ENCODE measurements at places on chromosomes 16 and 17.

DNA sequence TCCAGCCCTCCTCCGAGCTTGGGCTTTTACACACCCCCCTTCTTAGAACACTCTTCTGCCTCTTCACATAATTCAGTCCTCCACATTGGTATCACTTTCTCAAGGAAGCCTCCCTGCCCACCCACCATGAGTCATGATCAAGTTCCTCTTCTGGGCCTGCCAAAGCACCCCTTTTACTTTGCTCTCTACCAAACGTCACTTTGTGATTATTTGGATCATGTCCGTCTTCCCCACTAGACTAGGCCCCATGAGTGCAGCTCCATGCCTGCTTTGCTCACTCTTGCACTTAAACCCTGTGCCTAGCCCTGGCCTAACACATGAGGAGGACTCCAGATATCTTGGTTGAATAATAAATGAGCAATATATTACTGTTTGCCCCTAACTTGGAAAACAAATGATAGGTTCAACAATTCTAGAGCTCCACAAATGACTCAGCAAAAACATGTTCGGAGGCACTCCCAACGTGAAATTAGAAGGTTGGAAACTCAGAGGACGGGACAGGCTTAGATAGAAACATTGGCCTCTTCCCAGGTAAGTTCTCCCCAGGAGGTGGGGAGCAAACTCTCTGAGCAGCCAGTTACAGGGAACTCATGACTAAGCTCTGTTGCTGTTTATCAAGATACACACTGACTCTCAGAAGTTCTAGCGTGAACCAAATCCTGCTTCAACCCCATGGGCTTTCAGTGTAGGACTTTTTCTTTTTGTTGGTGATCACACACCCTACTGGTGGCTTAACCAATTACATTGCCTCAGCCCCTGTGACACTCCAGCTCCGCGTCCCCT is 28.3 kb downstream of the G6PC1 start:
- DNase-seq, result peak; percentile 78

DNA sequence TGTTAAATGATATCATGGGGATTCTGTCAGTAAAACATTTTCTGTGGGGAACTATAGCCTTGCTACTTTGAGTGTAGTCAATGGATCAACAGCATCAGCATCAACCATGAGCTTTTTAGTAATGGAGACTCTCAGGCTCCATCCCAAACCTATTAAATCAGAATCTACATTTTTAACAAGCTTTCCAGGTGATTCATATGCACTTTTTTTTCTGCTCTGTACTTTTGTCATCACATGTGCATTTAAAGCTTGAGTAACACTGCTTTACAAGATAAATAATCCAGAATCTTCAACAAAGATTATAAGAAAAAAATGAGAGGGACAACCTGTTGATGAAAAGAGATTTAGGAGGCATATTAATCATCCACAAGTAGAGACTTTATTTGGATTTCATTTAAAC is 23.5 kb downstream of the NUP93 start:
- no peak for DNase-seq

DNA sequence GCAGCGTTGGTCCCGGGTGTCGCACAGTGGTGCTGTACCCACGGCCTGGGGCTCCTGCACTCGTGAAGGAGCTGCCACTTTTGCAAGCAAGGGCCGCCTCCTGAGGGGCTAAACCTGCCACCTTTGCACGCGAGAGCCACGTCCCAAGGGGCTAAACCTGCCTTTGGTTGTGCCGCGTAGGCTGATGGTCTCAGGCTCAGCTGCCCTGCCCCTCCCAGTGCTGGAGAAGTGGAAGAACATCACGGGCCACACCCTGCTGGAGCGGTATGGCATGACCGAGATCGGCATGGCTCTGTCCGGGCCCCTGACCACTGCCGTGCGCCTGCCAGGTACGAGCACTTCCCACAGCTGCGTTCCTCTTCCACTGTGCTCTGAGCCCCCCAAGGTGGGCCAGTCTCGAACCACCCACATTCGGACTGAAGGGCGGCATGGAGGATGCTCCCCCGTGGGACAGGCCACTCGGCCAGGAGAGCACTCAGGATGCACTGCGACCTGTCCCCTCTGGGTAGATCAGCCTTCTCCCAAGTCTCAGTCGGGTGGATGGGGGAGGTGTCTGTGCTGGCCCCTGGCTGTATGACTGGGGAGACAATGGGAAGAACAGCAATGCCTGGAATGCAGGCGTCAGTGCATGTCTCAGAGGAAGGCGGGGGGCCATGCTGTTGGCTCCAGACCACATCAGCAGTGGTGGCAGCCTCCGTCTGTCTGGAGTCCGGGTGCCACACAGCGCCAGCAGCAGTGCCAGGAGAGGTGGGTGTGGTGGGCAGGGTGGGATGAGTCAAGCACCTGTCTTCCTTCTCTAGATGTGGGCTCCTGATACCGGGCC is 20.7 kb downstream of the ACSF3 start:
- no peak for DNase-seq

- DNase-seq, result no peak
Measured at GRCh38 chr16:14131774-14132695, 60.9 kb downstream of the MRTFB start.

GRCh38 chr17:77256710-77257109 is 115.9 kb downstream of the SEC14L1 start:
- no peak for DNase-seq

DNA sequence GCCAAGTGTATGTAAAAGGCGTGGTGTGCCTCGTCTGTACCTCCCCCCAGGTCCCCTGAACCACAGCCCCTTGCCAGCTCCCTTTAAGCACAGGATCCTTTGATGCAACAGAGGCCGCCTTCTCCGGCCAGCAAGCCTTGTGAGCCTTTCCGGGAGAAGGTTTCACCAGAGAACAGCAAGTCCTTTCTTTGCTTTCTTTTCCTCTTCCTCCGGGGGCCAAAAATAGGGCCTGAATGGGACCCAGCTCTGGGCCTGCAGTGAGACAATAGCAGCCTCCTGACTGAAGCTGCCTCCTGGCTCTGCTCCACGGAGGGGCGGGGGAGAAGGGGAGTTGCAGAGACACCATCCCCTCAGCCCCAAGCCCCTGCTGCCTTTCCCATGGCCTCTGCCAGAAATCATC is 9.0 kb downstream of the ADGRG1 start:
- no peak for DNase-seq

- no peak for DNase-seq
Measured at GRCh38 chr16:71188956-71189712, 41.4 kb downstream of the HYDIN start.

- DNase-seq, result no peak
Measured at GRCh38 chr16:78184238-78185183, 85.1 kb downstream of the WWOX start.

DNA sequence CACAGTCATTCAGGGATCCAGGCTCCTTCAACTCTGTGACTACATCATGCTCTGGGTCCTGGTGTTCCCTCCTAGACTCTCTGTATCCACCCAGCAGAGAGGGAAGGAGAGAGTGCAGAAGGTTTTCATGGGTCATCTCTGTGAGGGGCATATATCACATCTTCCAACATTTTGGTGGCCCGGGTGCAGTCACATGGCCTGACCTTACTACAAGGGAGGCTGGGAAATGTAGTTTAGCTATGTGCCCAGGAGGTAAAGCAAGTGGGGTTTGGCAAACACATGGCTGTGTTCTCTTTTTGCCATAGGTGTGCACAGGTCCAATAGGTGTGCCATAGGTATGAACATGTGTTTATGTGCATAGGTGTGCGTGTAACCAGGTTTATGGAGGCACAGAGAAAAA is 222.2 kb upstream of the EEF2KMT start:
- DNase-seq, result no peak

DNA sequence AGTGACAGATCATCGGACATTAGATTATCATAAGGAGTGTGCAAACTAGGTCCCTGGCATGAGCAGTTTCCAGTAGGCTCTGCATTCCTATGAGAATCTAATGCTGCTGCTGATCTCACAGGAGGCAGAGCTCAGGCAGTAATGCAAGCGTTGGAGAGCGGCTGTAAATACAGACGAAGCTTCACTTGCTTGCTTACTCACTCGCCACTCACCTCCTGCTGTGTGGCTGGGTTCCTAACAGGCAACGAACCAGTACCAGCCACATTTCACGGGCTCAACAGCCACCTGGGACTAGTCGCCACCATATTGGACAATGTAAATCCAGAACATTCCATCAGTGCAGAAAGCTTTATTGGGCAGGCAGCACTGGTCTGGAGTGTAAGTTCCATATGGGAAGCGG is 7.7 kb downstream of the JPH3 start:
- no peak for DNase-seq

DNA sequence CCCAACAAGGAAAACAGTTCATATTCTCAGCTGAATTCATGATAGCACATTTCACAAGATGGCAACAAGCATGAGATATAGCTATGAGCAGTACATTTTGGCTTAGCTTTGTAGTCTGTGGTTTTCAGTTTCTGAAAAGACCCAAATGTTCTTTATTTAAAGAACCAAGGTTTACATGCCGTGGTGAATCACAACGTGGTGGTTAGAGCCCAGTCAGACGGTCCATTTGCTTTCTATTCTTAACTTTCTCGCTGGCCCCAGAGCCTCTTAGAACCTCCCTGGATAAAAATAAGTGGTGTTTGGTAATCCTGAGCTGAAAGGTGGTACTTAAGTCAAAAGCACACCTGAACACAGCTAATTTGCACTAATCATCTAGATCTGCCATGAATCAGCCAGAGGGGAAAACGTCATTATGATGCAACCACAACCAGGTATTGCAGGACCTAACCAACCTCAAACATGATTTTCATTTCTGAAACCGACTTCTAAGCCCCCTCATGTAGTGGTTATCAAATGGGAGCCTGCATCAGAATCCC is 18.6 kb upstream of the HAPSTR1 start:
- DNase-seq, result no peak

- no peak for DNase-seq
Measured at GRCh38 chr17:8360751-8361150, 15.8 kb downstream of the KRABD2 start.

GRCh38 chr17:80558046-80558445 is 13.4 kb downstream of the RPTOR start:
- DNase-seq, result no peak

DNA sequence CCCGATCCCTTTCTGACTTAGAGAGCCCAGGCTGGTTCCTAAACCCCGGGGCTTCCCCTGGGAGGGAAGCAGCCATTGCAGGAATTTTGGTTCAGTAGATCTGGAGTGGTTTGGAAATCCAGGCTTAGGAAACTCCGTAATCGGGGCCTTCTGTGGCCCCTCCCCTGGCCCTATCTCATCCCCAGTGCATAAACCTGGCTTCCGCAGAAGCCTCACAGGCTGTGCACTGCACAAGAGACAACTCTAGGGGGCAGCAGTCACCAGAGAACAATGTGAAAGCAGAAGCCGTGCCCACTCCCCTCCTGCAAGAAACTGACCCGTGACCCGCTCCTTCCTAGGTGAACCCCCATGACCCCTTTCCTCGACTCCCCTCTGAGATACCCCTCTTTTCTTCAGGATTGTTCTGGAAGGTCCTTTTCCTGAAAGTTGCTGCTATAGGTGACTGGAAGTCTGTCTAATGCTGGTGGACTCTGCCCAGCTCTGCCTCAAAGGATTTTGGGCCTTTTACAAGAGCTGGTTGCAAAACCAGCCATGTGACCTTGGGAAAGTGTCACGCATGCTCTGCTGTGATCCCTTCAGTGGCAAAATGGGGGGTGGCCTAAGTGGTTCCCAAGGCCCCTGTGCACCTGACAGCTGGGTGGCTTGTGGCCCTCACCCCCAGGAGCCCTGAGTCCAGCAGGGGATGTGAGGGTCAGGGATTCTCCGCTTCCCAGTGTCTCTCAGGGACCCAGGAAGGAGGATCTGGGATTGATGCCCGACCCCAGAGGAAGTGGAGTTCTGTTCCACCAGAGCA is 14.4 kb downstream of the GUCY2D start:
- DNase-seq, result no peak

GRCh38 chr16:49280105-49280741 is 1.4 kb downstream of the CBLN1 start:
- DNase-seq, result no peak

GRCh38 chr16:88553739-88554138 is 16.5 kb upstream of the ZC3H18 start:
- DNase-seq, result no peak

DNA sequence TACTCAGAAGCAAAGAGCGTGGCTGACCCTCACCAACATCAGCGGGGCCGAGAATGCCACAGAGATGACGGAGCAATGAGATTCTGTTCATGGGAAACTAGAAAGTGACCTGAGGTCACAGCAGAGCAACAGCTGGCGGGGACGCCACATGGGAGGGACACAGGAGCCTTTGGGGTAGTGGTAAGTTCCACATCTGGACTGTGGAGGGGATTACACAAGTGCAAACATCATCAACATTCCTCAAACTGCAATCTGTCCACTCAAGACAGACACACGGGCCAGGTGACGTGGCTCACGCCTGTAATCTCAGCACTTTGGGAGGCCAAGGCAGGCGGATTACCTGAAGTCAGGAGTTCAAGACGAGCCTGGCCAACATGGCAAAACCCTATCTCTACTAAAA is 11.2 kb downstream of the HAGH start:
- DNase-seq, result no peak

DNA sequence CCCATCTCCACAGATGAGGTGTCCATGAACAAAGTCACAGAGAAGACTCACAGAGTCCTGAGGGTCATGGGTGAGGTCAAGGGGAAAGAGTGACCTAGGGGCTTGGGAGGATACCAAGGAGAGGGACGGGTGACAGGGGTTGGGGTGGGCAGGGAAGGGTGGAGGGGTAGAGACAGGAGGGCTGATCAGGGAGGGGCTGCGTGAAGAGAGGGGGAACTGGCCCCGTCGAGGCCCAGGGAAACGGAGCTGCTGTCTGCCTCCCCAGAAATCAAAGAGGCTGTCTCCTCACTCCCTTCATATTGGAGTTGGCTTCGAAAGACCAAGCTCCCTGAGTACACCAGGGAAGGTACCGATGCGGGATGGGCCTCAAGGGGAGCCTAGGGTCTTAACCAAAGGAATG is 617 bp downstream of the TMEM95 start:
- DNase-seq, result no peak

DNA sequence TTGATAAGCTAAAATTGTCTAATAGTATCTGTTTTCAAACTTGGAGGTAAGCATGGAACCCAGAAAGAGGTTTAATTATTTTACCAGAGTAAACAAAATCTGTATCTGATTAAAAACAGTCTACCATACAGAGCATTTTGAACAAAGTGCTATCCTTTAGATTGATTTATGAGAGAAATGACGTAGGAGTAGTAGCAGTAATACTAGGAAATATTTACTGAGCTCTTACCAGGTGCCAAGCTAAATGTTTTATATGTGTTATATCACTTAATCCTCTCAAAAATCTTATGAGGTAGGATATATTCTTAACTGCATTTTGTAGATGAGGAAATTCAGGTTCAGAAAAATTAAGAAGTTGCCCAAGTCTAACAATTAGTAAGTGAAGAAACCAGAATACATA is 186.4 kb upstream of the NOG start:
- no peak for DNase-seq

DNA sequence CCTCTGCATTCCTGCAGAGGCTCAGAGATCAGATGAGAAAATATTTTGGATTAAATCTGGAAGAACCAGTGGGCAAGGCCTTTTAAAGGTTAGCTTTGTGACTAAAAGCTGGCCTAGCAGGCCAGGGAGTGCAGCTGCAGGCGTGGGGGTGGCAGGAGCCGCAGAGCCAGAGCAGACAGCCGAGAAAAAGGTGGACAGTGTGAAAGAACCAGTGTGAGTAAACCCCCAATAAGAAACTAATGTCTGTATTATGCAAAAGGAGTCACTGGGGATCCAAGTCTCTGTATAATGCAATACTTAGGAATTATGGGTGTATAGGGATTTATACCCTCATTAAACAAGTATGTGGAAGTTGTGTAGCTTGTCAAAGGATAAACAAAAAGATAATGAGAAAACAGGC is 21.4 kb upstream of the SPACA3 start:
- no peak for DNase-seq

Data from KG1 (cell line).